ENCODE measurements at places on chromosomes 11 and 22.

- DNase-seq, result no peak
Observed at GRCh38 chr11:40130427-40130826, 1329.0 kb downstream of the LRRC4C start.

GRCh38 chr22:30968015-30968923 is at the start of gene MORC2:
MORC2 (minus strand) TSS chr22:30968774; CDS start chr22:30967889, 885 bp downstream.
- DNase-seq, result no peak

DNA sequence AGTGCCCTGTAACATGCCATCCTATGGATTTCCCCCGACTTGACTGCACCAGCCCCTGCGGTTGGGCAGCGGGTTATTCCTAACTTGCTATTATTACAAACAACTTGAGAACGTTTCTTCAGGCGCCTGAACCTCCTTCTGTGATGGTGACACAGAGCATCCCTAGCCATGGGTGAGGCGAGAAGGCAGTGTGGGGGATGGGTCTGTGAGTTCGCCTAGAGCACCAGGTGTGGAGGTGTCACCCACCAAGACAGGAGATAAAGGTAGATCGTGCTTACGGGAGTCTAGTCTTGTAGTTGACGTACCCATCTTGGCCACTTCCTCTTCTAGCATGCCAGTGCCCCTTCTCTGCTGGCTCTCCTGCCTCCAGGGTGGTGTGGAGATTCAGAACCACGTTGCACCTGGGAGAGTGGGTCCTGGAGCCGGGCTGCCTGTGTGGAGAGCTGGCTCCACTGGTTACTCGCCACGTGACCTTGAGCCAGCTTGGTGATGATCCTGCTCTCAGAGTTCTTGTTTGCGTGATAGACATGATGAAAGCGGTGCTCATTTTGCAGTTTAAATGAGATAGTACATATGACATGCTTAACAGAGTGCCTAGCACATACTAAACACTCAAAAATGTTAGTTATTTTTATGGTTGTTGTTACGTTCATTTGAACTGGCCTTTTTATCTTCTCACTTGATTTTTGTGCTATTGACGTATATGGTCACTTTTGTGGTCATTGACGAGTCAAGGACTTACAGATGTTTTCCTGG is 37.8 kb downstream of the TBC1D22A start:
- DNase-seq, result no peak

DNA sequence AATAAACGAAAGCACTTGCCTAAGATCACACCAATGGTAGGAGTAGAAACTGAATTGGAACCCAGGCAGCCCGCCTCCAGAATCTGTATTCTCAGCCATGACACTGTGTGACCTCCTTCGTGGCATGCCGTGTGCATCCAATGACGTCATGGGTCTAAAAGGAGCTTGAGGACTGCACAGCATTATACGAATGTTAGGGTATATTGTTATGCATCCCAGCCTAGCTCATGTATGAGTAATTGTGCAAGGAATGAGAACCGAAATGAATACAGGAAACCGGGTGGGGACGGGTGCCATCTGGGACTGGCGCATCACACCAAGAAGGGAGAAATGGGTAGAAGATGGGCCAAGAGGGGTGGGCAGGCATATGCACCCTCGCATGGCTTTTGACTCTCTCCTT is 12.3 kb upstream of the IGSF9B start:
- no peak for DNase-seq

- DNase-seq, result no peak
Observed at GRCh38 chr11:36030731-36031281, 86.9 kb downstream of the LDLRAD3 start.

- no peak for DNase-seq
Observed at GRCh38 chr11:32671051-32671450, 87.4 kb downstream of the EIF3M start.

GRCh38 chr22:31222736-31223135 is 10.6 kb downstream of the LIMK2 start:
- DNase-seq, result no peak

DNA sequence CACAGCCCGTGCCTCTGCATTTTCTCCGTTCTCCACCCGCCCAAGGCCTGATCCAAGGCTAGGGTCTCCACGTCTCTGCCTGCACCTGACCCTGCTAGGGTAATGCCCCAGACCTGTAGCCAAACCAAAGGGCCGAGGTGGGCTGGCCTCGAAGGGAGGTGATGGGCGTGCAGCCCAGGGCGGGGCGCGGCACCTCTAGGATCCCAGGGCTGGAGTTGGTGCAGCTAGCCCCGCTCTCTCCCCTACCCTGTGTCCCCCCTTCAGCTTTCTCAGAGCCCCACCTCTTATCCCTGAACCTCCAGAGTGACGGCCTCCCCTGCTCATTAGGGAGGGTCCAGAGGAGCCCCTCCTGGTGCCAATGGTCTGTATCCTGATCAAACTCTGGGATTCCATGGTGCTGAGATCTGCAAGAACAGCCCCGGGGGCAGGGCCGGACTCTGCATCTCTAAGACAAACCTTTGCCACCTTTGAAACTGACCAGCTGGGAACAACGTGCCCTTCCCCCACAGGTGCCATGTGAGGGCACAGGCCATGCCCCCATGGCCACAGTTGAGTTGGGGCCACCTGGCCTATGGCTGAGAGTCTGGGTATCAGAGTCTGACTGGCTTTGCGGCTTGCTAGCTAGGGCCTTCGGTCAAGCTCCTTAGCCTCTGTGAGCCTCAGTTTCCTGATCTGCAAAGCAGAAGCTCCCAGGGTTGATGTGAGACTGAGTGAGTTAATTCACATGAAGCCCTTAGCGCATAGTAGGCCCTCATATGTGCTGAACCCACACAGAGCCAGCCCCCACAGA is 23.1 kb upstream of the CBX7 start:
- no peak for DNase-seq

- peak; percentile 30 for DNase-seq
Observed at GRCh38 chr11:61293867-61294716, 1.0 kb downstream of the VWCE start.

GRCh38 chr11:20388096-20389055 is 860 bp downstream of the PRMT3 start:
- DNase-seq, result no peak

DNA sequence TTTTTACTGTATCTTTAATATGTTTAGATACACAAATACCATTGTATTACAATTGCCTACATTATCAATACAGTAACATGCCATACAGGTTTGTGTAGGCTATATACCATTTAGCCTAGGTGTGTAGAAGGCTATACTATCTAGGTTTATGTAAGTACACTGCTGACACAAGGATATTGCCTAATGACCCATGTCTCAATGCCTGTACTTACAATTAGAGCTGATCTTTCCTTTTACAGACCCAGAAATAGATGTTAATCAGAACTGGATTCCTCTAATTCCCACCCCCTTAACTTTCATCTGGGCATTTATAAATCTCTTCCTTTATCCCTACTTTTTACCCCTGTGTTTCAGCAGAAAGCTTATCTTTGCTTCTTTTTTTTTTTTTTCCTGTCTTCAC is 229.5 kb downstream of the METTL15 start:
- DNase-seq, result no peak

- no peak for DNase-seq
Observed at GRCh38 chr22:22815397-22816170, 72.0 kb upstream of the IGLL5 start.

GRCh38 chr22:46397951-46398350 is 62.4 kb downstream of the TRMU start:
- no peak for DNase-seq

DNA sequence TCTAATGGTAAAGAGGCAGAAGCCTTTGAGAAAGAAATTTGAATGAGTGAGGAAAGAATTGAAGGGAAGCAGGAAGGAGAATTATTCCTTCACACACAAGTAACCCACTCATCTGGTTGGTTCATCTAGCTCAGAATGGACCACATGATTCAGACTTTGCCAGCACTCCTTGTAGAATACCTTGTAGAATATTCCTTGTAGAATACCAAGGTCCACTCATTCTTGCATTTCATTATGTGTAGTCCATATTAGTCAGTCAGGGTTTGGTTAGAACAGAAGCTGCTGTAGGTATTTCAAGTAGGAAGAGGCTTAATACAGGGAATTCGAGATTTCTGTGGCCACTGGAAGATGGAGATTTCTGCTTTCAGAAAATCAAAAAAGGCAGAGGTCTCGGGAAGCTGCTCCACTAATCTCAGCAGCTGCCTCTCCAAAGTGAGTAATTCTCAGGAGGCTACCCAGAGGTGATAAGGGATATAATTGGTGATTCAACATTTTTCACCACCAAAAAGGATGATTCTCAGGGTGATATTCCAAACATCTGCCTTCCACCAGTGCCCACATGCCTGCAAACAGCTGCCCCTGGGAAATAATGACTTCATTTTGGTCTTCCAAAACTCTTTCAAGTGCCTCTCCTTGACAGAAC is 329.1 kb downstream of the TMEM135 start:
- DNase-seq, result no peak

DNA sequence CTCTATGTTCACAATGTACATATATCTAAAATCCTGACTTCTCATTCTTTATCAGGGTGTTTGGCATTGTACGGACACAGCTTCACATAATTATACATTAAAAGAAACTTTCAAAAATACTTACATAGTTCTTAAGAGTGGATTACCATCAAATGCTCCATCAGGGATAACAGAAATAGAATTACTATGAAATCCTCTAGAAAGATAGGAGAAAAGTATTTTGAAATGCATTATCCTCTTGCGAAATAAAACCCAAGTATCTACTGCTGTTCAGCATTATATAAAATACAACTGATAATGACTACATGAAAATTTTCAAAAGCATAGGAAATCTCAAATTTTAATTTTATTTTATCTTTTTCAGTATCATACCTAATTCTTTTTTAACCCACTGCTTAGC is 17.8 kb upstream of the CCDC34 start:
- DNase-seq, result no peak

DNA sequence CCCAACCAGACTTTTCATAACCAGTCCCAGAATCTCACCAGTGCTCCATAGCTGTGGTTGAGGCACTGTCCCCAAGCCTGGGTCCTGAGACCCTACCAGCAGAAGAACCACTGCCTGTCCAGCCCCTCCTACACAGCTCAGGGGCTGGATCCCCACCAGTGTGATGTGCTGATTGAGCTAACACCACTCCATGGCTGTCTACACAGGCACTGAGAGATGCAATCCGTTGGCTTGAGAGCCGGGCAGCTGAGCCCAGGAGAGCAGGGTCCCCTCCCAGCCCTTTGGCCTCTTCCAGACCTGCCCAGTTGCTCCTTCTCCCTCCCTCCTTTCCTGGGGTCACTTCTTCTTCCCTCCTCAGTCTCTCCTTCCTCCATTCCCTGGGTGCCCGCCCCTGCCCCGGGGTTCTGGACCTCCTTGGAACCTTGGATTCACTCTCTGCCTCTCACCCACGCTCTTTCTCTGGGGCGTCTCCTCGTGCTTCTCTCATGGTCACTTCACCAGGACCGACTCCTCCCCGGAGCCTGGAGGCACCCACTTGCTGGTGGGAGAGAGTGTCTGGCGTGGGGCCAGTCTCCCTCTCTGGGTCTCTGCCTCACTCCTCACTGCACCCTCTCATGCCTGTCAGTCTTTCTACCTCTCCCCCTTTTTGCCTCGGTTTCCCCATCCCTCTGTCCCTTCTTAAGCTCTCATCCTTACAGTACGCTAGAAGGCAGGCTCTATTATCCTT is 706 bp upstream of the SCYL1 start:
- no peak for DNase-seq

DNA sequence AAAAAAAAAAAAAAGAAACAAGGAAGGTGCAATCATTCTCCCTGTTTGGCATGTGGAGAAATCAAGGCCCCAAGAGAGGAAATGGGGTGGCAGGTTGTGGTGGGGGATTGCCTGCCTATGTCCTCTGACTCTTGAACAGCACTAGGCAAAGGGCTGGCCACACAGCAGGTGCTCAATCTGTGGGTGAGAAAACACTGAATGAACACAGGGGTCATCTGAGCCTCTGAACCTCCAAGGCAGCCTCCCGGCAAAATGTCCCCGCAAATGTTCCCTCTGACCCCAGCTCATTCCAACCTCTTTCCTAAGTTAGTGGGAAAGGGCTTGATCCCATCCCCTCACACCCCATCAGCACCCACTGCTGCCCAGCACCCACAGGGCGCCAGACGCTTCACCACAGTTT is 4.6 kb downstream of the PLA2G6 start:
- DNase-seq, result no peak

GRCh38 chr22:25800766-25801165 is 58.8 kb downstream of the MYO18B start:
- no peak for DNase-seq

- DNase-seq, result no peak
Observed at GRCh38 chr11:128507936-128508335, 79.4 kb downstream of the ETS1 start.

GRCh38 chr11:36618363-36619047 is 20.5 kb upstream of the RAG2 start:
- DNase-seq, result peak; percentile 58

- no peak for DNase-seq
Observed at GRCh38 chr11:134438542-134439537, 26.8 kb upstream of the B3GAT1 start.

- no peak for DNase-seq
Observed at GRCh38 chr22:27122574-27122973, 465.2 kb downstream of the MIAT start.

DNA sequence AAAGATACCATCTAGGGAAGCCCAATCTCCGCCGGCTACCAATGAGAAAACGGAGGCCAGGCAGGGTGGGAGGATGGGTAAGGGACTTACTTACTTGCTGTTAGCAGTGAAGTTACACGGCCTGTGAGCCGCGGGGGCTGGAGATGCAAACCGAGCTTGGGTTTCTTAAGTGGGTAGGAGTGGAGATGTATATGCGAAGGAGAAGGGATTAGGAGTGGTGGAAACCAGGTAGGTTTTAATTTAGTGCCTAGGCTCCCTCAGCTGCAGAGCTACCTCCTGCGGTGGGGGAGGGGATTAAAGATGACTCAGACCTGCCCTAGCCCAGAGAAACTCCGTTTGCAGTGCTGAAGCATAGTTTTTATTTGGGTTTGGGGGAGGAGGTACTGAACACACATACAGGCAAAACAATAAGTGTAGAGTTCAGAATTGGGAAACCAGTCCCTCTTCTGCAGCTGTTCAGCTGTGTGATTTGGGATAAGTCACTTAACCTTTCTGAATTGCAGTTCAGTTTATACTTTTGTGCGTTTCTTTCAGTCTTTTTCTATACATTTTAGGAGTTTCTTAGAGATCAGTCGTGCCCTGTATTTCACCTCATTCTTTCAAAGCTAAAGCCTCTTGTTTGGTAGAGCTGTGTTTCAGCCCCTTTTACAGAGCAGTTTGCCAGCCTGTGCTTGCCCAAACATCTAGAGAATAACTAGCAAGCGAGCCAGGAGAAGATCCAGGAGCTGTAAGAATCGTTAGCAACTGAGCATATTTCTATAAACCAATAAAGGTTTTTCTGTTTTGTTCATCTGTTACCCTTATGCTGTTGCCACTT is 596 bp upstream of the TNRC6B start:
- DNase-seq, result no peak

- DNase-seq, result no peak
Observed at GRCh38 chr11:83037877-83038276, 33.8 kb downstream of the RAB30 start.
